ENCODE measurements at places on chromosomes 4 and X.

GRCh38 chrX:56764975-56765791 is 36.1 kb downstream of the NBDY start:
- no peak for DNase-seq

DNA sequence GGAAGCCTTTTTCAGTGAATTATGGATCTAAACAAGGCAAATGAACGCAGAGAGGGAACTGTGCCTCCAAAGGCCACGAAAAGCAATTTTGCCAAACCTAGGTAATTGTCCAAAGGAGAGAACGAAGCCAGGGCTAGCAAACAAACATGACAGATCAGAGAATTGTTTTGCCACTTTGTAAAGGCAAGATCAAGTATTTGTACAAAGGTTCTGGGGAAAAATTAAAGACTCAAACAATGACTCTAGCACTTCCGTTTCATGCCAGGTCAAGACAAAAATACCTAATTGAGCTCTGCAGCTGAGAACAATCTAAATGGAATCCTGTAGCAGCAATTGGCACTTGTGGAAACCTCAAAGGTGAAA is 8.5 kb downstream of the RBM47 start:
- DNase-seq, result peak; percentile 23

- DNase-seq, result no peak
Observed at GRCh38 chr4:85358831-85359230, 116.1 kb upstream of the ARHGAP24 start.

DNA sequence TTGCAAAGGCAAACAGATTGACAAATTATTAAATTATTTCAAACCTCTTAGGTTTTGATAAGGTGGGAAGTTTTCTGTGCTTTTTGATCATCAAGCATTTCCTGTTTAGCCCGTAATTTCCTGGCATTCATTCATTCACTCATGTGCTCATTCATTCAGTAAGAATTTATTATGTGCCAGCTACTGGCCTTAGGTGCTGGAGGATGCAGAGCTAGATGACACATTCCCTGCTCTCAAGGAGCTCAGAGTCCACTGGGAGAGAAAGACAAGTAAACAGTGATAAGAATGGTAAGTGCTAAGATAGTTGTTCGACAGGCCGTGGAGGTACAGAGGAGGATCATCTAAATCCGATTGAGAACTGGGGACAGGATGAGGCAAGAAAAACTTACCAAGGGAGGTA is 153.0 kb downstream of the DCTD start:
- DNase-seq, result no peak

GRCh38 chr4:120078216-120078615 is 11.6 kb upstream of the MAD2L1 start:
- no peak for DNase-seq

- DNase-seq, result no peak
Observed at GRCh38 chr4:88756149-88756548, 58.5 kb upstream of the NAP1L5 start.

DNA sequence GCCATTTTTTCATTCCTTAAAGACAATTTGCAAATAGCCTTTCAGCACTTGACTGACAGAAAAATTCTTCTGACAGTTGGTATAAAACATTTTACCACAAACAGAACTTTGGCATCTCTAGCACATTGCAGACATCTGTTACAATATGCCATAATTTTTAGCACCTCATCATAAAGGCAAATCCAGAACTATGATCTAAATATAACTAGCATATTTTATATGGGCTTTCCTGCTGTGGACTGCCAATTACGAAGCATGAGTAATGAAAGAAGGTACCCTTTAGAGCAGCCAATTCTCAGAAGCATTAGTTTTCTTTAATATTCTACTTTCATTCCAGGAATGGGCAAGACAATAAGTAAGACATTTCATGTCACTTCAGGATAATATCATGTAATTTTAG is 647.4 kb upstream of the GALNT7 start:
- DNase-seq, result no peak

DNA sequence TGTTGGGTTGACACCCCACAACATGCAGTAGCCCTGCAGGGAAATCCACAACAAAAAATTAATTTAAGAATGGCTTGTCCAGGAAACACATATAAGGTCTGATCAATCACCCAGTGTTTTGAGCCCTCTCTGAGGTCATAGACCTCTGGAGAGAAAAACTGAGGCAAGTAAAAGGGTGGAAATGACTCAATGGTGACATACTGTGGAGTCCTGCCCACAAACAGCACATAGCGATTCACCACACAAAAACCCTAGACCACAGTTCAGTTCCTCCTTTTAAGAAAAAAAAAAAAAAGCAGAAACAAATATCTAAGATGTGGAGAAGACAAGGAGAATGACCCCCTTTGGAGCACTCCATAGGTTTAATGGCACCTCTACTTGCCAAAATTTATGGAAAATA is 2691.0 kb downstream of the PCDH7 start:
- DNase-seq, result no peak

DNA sequence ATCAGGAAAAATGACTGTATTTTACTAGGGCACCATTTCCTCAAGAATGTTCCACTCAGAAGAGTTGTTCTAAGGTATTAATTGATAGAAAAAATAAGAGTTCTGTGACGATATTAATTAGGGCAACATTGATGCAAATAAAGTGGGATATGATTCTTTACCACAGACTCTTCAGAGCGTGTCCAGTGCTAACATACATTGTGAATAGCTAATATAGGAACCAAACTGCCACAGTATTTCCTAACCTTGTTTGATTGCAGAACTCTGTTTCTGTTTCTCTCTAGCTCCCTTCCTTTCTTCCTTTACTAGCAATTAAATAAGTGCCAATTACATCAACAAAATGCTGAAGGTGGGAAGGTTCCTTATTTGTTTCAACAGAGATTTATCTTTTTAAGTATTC is 154.1 kb upstream of the CPEB2 start:
- no peak for DNase-seq

GRCh38 chr4:81685104-81685503 is 213.4 kb upstream of the RASGEF1B start:
- DNase-seq, result no peak

GRCh38 chr4:155828628-155829027 is 37.4 kb downstream of the ASIC5 start:
- DNase-seq, result no peak

DNA sequence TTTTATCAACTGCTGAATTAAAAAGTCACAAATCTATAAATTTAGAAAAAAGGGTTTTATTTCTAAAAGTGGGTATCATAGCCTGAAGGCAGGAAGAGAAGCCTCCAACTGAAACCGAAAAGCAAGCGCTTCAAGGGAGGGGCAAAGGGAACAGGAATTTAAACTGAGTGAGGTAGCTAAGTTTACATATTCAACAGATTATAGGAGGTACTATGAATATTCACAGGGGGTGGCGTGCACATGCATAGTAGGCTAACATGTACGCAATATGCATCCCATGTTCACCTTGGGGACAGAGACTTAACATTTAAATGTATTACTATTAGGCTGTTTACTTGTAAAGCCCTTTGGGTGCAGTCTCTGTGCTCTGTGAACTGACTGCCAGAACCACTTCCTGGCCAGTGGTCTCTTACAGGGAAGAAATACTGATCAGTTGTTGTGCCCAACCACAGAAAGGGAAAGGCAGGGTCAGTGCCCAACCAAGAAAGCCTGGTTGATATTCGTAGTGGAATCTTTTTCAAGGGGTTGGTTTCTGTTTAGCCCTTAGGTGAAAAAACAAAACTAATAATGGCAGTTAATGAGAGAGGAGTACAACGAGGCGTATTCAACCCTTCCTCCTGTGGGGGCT is 168.7 kb upstream of the GALNTL6 start:
- DNase-seq, result no peak

GRCh38 chrX:152450076-152450475 is 1.0 kb downstream of the GABRA3 start:
- DNase-seq, result no peak

DNA sequence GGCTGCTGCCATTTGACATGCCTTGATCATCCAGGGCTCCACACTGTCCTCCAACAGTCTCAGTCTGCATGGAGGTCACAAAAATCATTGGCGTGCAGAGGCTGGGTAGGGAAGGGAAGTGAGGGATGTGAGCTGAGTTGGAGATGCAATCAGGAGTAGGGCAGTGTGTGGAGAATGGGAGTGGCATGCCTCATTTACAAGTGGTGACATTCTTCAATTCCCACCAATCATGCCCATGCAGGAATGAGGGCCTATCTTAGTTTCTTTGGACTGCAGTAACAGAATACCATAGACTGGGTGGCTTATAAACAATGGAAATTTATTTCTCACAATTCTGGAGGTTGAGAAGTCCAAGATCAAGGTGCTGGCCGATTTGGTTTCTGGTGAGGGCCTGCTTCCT is 94.9 kb upstream of the PJA1 start:
- DNase-seq, result no peak

- DNase-seq, result no peak
Observed at GRCh38 chr4:98046665-98047064, 96.6 kb downstream of the STPG2 start.

- no peak for DNase-seq
Observed at GRCh38 chrX:11784543-11784942, 26.5 kb downstream of the MSL3 start.

- peak; percentile 42 for DNase-seq
Observed at GRCh38 chrX:118189628-118190027, 73.0 kb upstream of the KLHL13 start.

DNA sequence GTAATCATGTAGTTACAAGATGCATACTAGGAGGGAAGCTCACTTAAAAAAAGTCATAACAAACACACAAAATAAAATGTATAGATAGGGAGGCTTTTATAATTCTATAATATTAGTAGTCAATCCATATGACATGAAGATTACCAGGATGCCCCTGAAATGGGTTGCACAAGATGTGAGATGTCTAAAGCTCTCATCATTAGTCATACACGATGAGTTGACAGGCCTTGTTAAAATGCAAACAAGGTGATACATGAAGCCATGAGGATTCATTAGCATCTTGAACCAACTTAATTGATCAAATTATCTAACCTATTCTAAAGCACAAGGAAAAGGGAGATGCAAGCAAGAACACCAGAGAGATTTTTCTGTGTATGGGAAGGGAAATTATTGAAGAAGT is 470.2 kb downstream of the IQCM start:
- no peak for DNase-seq

- DNase-seq, result no peak
Observed at GRCh38 chr4:165367040-165367439, 11.8 kb upstream of the CPE start.

DNA sequence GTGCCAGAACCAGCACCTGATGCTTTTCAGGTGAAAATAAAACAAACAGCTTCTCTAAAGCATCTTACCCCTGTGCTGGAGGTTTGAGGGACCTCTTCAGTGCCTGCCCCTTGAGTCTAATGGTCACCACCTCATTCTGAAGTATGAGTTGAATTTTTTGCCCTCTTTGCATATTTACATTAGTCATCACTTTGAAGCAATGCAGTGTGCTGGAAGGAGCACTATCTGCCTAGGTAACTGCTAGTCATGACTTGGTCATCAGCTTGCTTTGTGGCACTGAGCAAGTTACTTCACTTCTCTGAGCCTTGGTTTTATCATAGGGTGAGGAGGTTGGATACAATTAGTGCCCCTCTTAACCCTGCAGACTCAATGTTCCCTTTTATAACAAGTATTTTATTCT is 44.9 kb downstream of the SPATA18 start:
- no peak for DNase-seq

DNA sequence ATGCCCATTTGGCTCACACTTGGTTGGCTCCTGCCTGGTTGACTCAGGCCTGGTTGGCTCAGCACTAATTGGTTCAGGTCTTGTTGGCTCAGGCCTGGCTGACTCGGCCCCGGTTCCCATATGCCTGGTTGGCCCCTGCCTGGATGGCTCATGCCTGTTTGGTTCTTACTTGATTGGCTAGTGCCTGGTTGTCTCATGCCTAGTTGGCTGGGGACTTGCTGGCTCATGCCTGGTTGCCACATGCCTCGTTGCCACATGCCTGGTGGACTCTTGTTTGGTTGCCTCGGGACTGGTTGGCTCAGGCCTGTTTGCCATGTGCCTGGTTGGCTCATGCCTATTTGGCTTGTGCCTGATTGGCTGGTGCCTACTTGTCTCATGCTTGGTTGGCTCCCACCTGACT is 103.7 kb downstream of the APOOL start:
- no peak for DNase-seq

- no peak for DNase-seq
Observed at GRCh38 chr4:184450743-184451535, 23.4 kb downstream of the IRF2 start.

GRCh38 chrX:786441-786881 is 155.9 kb downstream of the SHOX start:
- no peak for DNase-seq

DNA sequence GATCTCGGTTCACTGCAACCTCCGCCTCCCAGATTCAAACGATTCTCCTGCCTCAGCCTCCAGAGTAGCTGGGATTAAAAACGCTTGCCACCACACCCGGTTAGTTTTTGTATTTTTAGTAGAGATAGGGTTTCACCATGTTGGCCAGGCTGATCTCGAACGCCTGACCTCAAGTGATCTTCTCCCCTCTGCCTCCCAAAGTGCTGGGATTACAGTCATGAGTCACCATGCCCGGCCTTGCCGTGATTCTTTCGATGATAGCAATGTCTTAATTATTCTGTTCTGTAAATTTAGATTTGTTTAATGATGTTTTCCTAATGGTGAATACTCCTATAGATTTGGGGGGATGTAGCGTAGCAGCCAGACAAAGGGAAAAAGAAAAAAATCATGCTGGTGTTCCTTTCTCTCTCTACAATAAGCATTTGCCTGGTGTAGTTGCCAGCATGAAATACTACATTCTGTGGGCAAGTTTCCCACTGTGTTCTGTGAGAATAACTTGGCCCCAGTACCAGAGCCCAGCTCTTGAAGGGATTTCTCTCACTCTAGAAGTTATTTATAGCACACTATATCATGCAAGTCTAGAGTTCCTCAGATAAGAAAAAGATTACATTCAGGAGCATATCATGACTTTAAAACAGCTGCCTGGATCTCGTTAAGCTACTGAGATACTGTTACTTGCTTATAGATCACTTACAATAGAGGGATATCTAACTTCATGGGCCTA is 15.4 kb downstream of the NIPAL1 start:
- DNase-seq, result no peak

GRCh38 chrX:120514236-120514635 is 45.1 kb upstream of the LAMP2 start:
- peak; percentile 8 for DNase-seq

DNA sequence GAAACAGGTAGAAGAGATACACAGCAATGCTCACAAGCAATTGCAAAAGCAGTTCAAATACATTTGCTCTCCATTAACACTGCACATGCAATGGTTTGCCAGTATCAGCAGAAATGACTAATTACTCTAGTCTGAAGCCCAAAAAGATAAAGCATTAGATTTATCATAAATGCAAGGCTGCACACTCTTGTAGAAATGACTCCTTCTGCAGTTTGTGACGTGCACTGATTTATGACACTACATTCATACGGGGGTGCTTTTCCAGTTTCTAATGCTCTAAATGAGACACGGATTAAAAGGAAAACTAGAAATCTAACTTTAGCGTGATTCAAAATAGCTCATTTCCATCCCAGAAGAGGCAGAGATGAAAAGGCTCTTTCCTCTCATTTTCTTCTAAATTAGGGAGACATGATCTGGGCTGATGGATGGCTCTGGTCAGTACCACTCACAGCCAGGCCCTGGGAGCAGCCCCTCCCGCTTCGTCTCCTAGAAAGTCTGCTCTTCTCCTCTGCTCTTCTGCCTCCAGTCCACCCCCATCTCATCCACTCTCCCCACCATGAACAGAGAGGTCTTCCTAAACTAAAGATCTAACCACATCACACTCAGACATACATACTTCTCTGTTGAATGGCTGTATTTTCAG is 33.2 kb downstream of the PPP2R2C start:
- DNase-seq, result no peak

Measured in NCI-H510A treated with DMSO at 0.1 percent for 48 hours (cell line).